Stimulated activated CD4-positive, alpha-beta T cell treated with anti-CD3 and anti-CD28 coated beads, Interleukin-1b, Interleukin-23, amount 100 ng/mL, for 1 hour (primary cell): ENCODE measurements at places on chromosomes 5 and 9.

DNA sequence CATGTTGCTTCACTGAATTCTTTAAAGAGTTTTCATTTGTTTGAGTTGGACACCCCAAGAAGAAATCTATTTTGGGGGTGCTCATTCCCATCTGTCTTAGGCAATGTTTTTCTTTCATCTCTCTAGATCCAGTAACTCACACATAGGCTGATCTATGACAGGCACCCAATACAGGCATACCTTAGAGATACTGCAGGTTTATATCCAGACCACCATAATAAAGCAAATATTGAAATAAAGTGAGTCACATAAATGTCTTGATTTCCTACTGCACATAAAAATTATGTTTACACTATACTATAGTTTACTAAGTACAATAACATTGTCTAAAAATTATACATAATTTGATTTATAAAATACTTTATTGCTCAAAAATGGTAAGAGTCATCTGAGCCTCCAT is 364.5 kb downstream of the MTRR start:
- no peak for DNase-seq

DNA sequence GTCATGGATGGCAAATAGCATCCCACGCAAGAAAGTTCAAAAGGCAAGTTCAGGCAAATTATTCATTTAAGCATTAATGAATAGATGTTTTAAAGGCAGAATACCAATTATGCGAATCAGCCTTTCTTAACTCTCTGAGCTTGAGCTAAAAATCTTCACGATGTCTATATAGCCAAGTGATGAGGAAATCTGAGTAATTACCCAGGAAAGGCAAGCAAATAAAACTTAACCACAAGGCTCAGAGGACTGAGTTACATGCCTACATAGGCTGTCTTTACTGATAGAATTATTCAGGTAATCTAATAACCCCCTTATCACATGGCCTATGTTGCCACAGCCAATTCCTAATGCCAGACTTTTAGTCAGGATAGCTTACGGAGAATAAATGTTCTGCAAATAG is 120.8 kb upstream of the MTAP start:
- no peak for DNase-seq

- DNase-seq: no peak
Observed at GRCh38 chr5:72510610-72511181, 3.5 kb upstream of the ZNF366 start.

DNA sequence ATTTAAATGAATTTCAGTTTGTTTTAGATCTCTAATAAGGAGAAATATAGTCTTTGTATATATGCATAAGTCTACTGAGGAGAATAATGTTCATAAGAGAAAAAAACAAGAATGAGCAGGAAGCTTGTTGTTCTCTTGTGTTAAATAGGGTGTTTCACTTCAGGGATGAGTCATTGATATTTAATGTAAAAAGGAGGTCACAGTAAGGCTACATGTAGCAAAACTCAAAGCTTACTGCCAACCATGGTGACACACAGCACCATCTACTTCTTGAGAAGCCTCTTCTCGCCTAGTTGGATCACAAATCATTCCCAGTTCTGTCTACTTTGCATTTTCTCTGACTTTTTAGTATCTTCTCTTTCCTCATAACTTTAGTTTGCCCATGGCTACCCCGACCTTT is 1466.0 kb upstream of the C9orf72 start:
- no peak for DNase-seq

- DNase-seq: no peak
Observed at GRCh38 chr5:76155536-76155935, 72.4 kb downstream of the SV2C start.

DNA sequence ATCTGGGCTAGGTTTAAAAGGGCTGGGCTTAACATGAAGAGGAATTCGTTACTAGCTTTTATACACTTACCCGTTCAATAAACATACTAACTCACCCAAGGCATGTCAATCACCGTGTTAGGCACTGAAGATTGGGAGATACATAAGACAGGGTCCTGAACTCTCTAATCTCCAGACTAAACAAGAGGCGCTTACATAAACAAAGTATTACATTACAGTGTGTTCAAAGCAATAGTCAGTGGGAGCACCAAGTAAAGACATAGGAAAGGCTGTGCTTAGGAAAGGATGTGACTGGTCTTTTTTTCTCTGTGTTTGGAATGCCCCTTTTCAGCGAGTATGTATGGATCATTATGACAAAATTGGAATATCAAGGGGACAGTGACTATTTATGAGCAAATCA is 203.6 kb upstream of the ADRA1B start:
- no peak for DNase-seq

GRCh38 chr5:59466271-59466670 is 427.3 kb downstream of the PDE4D start:
- DNase-seq: no peak

GRCh38 chr5:58490402-58491050 is 709 bp upstream of the GAPT start:
- no peak for DNase-seq

GRCh38 chr5:17897776-17898175 is 263.5 kb downstream of the TAF11L14 start:
- no peak for DNase-seq

GRCh38 chr5:40634154-40634553 is 45.6 kb upstream of the PTGER4 start:
- DNase-seq: no peak

GRCh38 chr9:113719919-113720318 is 156.2 kb upstream of the ZNF618 start:
- DNase-seq: no peak

GRCh38 chr5:127571314-127572131 is 54.1 kb downstream of the PRRC1 start:
- no peak for DNase-seq

- no peak for DNase-seq
Observed at GRCh38 chr9:119216651-119217331, 152.4 kb downstream of the BRINP1 start.

DNA sequence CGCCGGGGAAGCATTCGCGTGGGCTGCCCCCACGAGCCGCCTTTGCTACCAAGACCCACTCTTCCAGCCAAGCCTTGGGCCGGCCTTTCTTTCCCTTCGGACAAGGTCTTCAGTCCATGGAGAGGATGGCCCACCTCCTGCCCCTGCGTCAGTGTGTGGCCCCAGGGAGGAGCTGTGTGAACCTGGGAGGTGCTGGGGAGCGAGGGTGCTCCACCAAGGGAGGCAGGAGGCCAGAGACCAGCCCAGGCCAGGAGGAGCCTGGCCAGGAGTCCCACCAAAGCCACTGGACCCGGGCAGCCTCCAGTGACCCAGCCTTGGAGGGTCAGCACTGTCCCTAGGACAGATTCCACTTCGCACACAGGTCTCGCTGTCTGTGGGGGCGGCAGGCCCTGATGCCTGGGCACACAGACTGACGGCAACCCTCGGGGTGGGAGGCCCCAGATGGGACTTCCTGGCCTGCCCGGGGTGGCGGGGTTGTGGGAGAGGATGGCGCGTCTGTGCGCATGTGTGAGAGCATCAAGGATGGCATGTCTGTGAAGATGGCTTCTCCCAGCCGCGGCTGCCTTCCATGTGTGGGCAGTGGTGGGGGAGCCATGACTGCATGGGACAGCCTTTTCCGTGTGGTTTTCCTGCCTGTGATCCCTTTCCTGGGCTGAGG is 113.3 kb upstream of the LPCAT1 start:
- DNase-seq: no peak

DNA sequence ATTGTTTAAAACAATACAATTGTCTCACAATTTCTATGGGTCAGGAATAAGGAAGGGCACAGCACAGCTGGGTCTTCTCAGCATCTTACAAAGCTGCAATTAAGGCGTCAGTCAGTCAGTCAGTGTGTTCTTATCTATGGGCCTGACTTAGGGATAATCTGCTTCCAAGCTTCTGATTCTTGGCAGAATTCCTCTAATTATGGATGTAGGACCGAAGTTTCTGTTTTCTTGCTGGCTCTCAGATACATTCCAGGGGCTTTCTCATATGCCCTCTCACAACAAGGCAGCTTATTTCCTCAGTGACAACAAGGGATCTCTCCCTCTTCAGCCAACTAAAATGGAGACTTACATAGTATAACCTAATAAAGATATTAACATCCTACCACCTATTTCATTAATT is 1925.3 kb upstream of the ACO1 start:
- DNase-seq: no peak

- no peak for DNase-seq
Observed at GRCh38 chr5:156920861-156921431, 42.1 kb downstream of the TIMD4 start.

DNA sequence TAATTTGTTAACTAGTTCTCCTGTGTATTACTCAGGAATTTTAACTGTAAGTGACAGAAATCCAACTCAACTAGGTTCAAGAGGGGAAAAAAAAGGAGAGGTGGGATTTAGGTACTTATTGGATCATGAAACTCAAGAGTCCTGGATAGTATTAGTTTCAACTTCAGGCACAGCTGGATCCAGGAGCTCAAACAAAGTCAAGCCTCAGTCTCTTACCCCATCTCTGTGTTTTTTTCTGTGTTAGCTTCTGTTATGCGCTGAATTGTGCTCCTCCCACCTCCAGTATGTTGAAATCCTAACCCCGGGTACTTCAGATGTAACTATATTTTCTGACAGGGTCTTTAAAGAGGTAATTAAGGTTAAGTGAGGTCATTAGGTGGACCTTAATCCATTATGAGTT is 53.5 kb downstream of the SMIM23 start:
- no peak for DNase-seq

DNA sequence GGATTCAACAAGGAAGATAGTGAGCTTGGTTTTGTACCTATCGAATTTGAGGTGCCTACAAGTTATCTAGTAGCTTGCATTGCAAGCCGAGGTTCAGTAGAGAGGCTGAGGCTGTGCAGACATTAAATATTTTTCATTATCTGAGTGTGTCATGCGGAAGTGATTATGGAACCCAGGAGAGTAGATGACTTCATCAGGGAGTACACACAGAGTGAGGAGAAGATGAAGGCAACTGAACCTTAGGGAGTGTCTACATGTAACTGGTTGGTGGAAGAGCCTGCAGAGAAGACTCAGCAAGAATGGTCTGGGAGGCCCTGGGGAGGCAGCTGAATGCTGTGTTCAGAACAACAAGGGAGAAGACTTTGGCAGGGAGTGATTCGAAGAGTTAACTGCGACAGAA is 393.9 kb downstream of the ARHGEF28 start:
- no peak for DNase-seq

DNA sequence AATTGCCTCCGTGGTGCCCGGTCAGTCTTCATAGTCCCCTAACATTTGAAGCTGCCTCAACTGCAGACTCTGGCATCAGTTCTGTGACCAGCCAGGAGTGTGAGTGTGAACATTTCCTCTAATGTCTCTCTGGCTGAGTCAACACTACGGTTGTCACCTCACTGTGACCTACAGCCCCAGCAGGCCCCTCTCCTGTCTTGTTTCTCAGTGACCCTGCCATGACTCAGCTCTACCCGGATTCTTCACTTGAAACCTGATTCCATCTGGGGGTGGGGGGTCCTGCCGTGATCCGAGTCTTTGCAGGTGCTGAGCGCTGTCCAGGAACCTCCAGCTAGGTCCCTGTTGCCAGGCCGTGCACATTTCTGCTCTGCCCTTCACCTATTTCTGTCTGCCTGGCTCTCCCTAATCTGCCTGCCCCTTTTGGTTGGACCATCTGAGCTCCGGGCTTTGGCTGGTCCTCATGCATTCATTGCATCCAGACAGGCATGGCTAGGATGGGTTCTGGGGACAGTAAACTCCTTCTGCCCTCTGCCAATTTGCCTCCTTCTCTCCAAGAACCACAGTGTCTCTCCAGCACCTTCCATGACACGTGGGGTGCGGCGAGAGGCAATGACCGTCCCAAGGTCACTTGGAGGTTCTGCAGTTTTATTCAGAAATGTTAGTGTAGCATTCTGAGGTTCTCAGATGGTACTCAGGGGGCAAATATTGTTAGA is 24.2 kb downstream of the STC2 start:
- DNase-seq: no peak

- no peak for DNase-seq
Observed at GRCh38 chr5:2178071-2178477, 295.3 kb upstream of the IRX4 start.

- DNase-seq: no peak
Observed at GRCh38 chr5:151672516-151672915, 14.2 kb downstream of the SPARC start.

- no peak for DNase-seq
Observed at GRCh38 chr9:131447600-131447999, 53.7 kb downstream of the PRRC2B start.

- no peak for DNase-seq
Observed at GRCh38 chr5:169244812-169245211, 56.1 kb downstream of the SLIT3 start.

DNA sequence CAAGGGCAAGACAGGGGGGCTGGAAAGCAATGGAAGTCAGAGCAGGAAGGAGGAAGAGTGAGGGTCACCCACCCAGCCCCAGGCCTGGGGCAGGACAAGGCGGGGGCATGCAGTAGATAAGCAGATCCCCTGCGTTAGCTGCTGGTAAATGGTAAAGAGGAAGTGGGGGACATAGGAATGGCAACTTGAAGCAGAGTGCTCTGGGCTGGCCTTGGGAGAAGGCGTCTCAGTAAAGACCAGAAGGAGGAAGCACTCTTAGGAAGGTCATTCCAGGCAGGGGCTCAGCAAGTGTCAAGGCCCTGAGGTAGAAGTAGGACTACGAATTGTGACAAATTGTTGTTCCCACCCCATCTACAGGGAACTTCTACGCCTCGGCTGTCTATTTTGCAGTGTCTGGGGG is 15.1 kb downstream of the TCOF1 start:
- DNase-seq: no peak

GRCh38 chr5:127887282-127887681 is 184.1 kb downstream of the CCDC192 start:
- DNase-seq: no peak

DNA sequence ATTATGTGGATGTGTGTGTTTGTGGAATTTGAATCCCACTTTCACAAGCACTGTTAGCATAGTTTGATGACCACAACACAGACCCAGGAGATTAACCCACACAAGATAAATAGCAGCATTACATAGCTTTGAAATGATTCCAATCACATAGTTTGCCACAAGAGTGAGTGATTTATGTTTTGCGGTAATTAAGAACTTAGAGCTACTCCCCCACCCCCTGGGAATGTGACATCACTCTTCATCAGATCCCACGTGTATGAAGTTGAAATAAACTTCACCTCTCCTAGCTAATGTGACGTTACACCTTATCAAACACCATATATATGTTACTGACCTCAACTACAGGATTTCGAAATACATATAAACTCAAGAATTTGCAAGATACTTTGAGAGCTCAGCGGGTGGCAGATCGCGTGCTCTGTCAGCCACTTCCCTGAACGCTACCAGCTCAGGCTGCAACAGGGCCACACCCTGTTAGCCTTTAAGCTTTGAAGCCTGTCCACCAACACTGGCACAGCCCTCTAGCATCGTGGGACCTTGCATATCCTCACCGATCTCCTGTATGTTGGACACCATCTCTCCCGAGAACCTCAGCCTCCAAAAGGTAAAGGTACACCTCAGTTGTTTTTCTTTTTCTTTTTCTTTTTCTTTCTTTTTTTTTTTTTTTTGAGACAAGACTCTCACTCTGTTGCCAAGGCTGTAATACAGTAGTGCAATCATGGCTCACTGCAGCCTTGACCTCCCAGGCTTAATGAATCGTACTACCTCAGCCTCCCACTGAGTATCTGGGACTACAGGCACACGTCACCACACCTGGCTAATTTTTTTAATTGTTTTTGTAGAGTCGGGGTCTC is 1.7 kb upstream of the AGTPBP1 start:
- no peak for DNase-seq
